ENCODE measurements at places on chromosomes 7 and 10.

- DNase-seq = no peak
Observed at GRCh38 chr7:78063758-78064157, 265.2 kb downstream of the PHTF2 start.

- no peak for DNase-seq
Observed at GRCh38 chr10:118566911-118567310, 28.5 kb downstream of the PRLHR start.

- DNase-seq = no peak
Observed at GRCh38 chr7:144397086-144397485, 6.4 kb downstream of the NOBOX start.

DNA sequence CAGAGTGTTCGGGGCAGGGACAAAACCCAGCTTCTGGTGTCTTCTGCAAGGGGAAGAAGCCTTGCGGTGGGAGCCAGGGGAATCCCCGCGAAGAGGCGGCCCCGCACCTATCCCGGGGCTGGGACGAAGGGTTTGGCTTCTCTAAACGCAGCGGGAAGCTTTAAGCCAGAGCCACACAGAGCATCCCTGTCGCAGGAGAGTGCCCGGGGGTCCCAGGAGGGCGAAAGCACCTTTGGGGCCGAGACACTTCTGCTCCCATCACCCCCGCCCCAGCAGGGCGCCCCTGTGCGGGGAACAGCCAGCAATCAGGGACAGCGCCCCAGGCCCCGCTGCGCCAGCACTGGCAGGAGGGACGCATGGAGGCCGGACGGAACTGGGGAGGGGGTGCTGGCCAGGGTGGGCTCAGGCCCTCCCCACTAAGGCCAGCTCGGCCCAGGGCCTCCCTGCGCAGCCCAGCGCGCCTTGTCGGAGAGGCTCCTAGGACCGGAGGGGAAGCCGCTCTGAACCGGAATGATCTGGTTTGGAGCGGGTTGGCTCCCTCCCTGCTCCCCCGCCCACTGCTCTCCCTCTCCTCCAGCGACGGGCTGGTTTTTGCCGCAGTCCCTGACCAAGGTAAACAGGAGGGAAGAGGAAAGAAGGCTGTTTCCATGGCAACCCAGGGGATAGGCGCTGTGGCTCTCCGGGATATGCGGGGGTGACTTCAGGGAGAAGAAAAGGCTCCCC is 63.9 kb downstream of the TMEM209 start:
- peak; percentile 74 for DNase-seq
